ENCODE measurements at places on chromosomes 4 and X. TPM values are rescaled to one million over a fixed set of nuclear protein-coding genes. Genes with fewer than 3 reads are reported as not detected.

- peak; percentile 77 for DNase-seq
These were observed 11.7 kb upstream of the FAT4 start for GRCh38 chr4:125303058-125303457.

DNA sequence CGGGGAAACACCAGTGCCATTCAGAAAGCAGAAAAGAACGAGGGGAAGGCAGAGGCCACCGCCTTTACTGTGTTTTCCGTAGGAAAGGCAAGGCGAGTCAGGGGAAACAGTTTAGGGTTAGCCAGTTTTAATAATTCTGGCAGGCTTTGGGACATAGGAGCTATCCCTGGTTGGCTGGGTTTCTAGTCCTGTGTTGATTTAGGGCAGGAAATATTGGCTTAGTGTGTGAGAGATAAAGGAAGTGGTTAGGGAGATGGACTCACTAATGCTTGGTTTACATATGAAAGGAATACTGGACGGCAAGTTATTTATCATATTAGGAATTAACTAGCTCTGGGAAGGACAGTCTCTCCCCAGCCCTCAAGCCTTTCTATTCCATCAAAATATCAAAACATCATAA lies 53.1 kb downstream of the SYNPO2 start:
- peak; percentile 49 for DNase-seq

- peak; percentile 7 for DNase-seq
These were observed 144.4 kb downstream of the NHS start for GRCh38 chrX:17519358-17519757.

GRCh38 chr4:98802770-98803198 lies 126.1 kb downstream of the EIF4E start:
- DNase-seq, result peak; percentile 8

- DNase-seq, result no peak
These were observed 1.5 kb upstream of the TACR3 start for GRCh38 chr4:103721251-103721650.

DNA sequence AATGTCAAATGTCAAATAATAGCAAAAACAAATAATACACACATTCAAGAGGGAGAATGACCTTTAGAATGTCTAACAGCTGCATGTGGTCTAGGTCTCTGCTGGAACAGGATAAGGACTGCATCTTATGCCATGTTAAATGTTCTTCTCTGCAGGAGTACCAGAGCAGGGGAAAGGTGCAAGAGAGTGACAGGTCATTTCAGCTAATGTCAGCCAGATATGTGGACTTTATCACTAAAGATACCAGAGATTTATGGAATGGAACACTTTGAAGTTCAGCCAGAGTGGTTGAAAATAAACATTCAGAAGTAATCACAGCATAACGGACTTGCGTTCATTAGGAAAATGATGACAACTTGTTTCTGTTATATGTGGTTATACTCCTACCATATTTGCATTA lies 24.3 kb downstream of the GRID2 start:
- DNase-seq, result no peak

DNA sequence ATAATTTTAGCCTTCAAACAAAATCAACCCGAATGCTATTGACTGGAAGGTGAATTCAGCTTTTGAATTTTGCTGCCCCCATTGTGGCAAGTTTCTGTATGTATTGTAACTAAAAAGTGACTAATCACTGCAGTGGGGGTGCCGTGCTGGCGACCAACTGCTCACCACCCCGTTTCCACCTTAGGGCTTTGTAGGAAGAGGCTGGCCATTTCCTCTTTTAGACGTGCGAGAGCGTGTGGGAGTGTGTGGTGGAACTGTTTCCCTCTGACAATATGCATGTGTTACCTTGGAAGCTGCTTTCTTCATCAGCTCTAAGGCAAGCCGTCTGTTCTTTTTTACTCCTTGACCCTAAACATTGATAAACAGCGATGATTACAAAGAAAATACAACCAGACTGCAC lies 78.8 kb downstream of the SEL1L3 start:
- no peak for DNase-seq

GRCh38 chr4:111991163-111991562 lies 154.1 kb upstream of the FAM241A start:
- no peak for DNase-seq

- DNase-seq, result no peak
These were observed 1544.5 kb upstream of the TENM3 start for GRCh38 chr4:180698550-180699195.

DNA sequence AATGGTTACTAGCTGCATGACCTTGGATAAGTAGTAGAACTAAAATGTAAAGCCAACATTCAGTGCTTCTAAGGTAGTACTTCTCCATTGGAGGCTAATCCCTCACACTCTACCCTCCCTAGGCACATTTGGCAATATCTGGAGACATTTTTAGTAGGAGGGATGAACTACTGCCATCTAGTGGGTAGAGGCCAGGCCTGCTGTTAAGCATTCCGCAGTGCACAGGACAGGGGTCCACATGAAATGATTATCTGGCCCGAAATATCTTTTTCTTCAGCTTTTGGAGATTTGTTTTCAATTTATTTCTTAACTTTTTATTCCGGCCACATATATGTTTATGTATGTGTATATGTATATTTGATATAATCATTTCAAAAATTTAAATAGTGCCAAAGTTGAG lies 36.0 kb upstream of the SPANXC start:
- peak; percentile 6 for DNase-seq

GRCh38 chr4:92299152-92299551 lies 4.6 kb upstream of the GRID2 start:
- peak; percentile 21 for DNase-seq

DNA sequence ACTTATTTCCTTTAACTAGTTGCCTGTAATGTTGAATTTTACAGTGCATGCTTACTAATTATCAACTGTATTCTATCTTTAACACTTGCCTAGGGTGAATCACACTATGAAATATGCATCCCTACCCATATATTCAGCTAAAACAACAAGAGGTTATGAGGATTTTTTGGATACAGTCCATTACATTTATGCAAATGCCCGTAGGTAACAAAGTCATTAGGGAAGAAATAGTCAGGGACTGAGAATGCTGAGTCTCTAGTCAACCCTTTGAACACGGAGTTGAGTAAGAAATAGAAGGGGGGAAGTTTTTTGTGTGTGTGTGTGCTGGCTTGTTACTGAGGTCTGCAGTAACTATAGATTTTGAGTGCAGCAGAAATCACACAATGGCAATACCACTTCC lies 26.1 kb upstream of the CBLL2 start:
- DNase-seq, result peak; percentile 23

GRCh38 chr4:177339477-177340374 lies 30.1 kb downstream of the NEIL3 start:
- DNase-seq, result peak; percentile 51

- no peak for DNase-seq
These were observed 3.5 kb upstream of the RNF212 start for GRCh38 chr4:1116838-1117237.

DNA sequence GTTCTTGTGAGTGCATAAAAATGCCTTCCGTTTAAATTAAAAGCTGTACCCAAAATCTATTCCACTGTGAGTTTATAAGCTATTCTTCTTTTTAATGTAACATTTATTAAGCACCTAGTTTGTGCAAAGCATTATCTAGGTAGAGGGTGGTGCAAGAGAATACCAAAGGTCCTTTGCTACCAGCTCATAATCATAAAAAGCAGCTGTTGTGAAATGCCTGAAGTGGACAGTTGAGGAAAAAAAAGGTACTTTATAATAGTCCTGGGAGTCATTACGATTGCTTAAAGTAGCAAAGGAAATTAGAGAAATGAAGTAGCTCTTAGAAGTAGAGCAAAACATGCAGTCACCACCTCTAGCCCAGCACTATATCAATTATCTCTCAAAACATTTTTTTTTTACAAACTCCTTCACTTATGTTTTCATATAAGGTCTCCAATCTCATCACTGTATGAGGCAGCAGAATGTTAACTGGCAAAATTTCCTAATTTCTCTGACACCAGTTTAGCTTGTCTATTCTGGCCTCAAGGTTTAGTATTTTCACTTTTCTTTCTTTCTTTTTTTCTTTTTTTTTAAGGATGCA lies 2.1 kb downstream of the MBNL3 start:
- no peak for DNase-seq

- DNase-seq, result peak; percentile 36
These were observed 46.3 kb upstream of the AFAP1 start for GRCh38 chr4:7985891-7986441.

GRCh38 chr4:176546975-176547374 lies 227.2 kb downstream of the SPCS3 start:
- DNase-seq, result peak; percentile 92

DNA sequence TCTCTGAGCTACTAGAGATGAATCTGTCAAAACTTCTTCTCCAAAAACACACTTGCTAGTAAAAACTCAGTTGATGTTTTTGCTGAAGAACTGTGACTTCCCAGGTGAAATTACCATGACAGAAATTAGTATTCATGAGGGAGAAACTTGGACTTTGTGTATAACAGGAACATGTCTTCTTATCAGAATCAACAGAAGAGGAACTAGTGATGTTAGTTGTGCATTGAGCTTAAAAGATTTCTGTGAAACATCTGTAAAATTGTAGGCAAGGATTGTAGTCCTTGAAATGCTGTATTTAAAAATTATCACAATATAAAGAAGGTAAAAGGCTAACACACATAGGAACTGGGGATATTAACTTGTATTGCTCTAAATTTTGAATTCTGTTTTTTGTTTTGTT lies 11.3 kb downstream of the FAM241A start:
- DNase-seq, result no peak

DNA sequence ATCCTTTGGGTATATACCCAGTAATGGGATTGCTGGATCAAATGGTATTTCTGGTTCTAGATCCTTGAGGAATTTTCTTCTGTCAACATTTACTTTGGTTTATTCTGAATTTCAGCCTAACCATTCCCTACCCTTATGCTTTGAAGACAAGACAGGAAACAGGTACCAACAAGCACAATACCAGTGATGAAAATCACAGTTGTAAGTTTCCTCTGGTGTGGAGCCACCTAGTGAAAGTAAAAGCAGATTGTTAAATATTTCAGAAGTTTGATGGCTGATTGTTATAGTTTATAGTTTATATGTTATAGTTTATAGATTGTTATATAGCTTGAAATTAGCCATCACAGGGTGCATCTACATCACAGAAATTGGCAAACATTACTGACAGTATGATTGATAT lies 104.5 kb upstream of the AGA start:
- DNase-seq, result peak; percentile 26

- DNase-seq, result no peak
These were observed 21.3 kb upstream of the PNPLA4 start for GRCh38 chrX:7948483-7948882.

DNA sequence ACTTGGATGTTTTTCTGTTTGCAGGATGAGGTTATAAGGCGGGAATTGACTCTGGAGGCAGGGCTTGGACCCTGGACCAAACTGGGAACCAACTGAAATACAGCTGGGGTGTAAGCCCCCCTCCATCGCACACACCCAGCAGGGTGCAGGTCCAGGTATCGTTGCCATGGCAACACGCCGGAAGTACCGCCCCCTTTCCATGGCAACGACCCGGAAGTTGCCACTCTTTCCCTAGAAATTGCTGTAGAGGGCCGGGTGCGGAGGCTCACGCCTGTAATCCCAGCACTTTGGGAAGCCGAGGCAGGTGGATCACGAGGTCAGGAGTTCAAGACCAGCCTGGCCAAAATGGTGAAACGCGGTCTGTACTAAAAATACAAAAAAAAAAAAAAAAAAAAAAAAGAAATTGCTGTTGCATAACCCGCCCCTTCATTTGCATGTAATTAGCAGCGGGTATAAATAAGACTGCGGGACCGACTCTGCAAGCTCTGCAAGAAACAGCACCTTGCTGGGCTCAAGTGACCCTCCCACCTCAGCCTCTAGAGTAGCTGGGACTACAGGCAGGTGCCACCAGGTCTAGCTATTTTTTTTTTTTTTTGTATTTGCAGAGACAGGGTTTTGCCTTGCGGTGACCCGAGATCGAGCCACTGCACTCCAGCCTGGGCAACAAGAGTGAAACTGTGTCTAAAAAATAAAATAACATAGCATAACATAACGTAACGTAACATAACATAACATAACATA lies 139.6 kb downstream of the CRLF2 start:
- no peak for DNase-seq

SPANXD gene
- not detected for total RNA-seq

F8 gene
- 1.1 TPM for total RNA-seq

ZIC3 gene
- not detected for total RNA-seq

TENM3 gene
- total RNA-seq, result 173 TPM

RNF128 gene
- total RNA-seq, result 4.8 TPM

GPC3 gene
- not detected for total RNA-seq

HPGD gene
- total RNA-seq, result not detected
